ENCODE measurements at places on chromosomes 7 and 10. TPM values are rescaled to one million over a fixed set of nuclear protein-coding genes. Genes with fewer than 3 reads are reported as not detected.

DNA sequence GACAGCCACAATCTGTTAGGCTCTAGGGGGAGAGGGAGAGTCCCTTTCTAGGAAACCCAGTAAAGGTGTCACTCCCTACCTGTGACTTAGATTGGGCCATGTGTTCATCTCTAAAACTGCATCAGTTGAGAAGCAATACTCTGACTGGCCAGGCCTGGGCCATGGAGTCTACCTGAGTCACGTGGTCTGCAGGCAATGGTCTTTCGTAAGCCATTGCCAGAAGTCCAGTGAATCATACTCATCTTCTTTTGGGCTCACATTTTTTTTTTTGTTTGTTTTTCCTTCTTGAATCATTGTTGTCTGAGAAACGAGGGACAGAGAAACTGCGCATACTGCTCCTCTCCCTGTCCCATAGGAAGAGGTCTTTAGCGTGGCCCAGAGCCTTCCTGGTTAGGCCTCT is 215.6 kb downstream of the CCSER2 start:
- no peak for DNase-seq

GRCh38 chr7:3210531-3210930 is 90.5 kb upstream of the SDK1 start:
- no peak for DNase-seq

GRCh38 chr10:49610458-49611165 is 502 bp downstream of the SLC18A3 start:
- DNase-seq = no peak

GRCh38 chr10:89481662-89482061 is 53.7 kb downstream of the SLC16A12 start:
- DNase-seq = peak; percentile 98

DNA sequence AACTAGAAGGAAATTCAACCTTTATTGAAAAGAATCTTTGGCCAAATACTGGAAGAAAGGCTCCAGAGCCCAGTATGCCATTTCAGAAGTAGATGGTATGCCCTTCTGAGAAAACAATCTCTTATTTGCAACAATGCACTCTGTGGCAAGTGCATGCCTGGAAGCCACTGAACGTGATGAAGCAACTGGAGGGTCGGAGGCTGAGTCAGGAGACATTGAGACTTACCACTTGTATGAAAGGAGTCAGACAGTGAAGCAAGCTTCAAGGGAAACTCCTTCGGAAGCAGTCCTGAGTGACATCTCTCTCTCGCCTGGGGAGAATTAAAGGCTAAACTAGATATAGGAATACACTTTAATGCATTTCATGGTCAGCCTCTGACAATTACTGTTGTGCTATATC is 353.7 kb downstream of the NRG3 start:
- peak; percentile 54 for DNase-seq

DNA sequence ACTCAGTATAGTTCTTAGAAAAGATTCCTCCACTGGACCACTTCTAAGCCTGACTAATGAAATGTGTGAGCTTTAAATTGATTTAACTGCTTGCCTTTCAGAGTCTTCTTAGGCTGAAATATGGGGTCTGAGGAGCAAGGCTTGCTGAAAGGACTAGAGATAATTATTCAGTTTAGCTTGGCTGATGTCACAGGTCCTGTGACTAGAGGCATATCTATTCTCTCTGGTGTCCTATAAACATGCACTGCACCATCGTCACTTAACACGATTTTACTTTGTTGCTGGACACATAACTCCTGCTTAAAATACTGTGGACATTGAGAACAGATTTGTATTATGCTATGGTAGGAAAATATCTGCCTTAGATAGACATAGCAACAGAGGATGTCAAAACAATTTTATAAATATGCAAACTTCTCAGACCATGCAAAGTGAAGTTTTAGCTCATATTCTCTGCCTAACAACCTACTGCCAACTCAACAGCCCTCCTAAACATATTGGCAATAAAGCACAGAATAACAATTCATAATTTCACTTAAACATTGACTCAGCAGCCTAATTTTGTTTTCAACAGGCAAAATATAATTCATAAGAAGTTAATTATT is 80.2 kb downstream of the RNF133 start:
- no peak for DNase-seq

DNA sequence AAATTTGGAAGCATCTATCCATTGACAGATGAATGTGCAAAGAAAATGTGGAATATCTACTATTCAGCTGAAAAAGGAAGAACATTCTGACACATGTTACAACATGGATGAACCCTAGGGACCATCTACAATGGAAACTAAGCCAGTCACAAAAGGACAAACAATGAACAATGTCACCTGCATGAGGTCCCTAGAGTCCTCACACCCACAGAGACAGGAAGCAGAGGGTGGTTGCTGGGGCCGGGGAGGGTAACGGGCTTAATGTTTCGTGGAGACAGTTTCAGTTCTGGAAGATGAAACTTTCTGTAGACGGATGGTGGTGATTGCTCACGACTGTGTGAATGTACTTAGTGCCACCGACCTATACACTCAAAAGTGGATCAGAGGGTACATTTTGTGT is 282.9 kb downstream of the ADARB2 start:
- no peak for DNase-seq

GRCh38 chr10:106682175-106682574 is 482.3 kb downstream of the SORCS1 start:
- no peak for DNase-seq

DNA sequence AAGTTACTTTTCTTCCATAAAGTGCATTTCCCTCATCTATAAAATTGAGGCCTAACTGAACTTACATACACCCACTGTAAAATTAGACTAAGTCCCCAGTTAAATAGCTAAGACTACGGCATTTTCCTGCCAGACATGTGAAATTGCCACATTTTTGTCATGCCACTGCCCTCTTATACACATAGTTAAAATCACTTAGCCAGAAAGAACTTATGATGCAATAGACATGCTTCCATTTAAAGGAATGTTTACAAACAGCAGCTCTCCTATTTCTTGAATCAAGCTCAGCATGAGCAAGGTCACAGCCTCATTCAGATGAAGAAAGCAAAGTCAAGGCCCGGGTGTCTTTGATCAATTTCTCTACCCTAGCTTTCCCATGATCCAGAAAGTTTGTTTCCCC is 175.7 kb downstream of the LRRN3 start:
- peak; percentile 98 for DNase-seq

DNA sequence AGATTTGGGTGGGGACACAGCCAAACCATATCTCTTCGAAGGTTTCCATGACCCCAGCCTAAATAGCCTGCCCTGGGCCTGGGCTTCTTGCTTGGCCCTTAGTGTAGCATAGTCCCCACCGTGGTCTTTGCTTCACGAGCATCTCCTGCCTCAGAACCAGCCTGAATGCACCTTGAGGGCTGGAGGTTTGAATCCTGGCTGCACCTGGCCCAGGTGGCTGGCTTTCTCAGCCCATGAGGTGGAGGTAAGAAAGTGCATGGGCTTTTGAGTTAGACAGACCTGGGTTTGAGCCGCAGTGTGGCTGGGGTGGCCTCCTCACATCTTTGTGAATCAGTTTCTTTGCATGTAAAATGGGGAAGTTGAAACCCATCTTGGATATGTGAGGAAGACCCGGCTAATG is 24.2 kb upstream of the PCBD1 start:
- no peak for DNase-seq

GRCh38 chr7:137976232-137976631 is 25.7 kb downstream of the CREB3L2 start:
- DNase-seq = no peak

DNA sequence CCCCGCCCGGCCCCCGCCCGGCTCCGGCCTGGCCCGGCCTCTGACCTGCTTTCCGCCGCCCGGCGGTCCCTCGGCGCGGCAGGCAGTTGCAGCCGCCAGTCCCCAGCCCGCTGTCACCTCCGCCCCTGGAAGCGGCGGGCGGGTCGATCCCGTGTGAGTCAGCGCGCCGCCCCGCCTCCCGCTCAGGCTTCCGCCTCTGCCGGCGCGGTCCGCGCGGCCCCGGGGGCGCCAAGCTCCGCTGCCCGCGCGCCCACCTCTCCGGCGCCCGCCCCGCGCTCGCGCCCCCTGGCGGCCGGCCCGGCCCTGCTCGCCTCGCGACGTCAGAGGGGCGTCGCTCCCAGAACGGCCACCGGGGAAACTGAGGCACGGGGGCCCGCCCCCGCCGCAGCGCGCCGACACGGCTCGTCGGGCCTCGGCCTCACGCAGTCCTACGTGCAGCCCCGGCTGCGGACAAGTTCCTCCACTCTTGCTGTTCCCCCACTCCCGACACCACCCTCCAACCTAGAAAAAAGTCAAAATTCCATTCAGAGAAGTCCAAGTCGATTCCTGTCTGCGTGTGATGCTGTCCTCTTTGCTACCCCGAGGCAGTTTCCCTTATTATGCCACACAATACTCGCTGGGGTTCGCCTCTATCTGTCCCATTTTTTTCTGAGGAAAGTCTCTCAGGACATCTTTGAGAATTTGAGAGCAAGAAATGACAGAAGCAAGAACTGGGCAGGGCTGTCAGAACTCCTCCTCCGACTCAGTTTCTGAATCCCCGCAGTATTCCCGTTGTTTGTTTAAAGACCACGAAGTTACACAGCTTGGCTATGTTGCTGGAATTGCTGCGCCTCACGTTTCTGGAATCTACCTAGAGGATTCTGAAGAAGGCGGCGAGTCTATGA is at the start of gene DNMBP:
DNMBP (minus strand) TSS at position 155 of the 884 bp plus-strand sequence. CDS start 37,823 bp downstream, outside the sequence.
- DNase-seq = no peak

DNA sequence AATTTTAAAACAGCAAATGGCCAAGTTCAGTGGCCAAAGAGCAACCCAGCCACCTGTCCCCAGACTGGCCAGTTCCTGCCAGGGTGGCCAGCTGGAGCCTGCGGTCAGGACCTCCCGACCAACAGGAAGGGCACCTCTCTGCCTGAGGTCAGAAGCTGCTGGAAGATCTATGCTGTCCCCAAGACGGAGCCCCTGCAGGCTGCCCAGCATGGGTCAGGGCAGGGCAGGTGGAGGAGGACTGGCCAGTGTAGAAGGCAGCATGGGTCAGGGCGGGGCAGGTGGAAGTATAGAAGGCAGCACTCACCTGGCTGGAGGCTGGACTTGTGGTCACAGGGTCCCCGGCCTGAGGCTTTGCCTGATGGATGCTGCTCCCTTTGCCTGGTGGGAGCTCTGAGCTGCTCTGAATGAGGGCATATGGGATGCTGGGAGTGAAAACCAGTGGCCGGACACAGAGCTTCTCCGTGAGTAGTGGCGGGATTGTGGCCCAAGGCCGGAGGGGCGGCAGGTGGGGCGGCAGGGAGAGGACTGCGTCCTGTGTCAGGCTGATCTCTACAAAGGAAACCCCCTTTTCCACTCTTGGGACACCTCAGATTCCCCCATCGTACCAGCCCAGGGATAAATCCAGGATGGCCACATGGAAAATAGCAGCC is 229.2 kb downstream of the TCERG1L start:
- no peak for DNase-seq

DNA sequence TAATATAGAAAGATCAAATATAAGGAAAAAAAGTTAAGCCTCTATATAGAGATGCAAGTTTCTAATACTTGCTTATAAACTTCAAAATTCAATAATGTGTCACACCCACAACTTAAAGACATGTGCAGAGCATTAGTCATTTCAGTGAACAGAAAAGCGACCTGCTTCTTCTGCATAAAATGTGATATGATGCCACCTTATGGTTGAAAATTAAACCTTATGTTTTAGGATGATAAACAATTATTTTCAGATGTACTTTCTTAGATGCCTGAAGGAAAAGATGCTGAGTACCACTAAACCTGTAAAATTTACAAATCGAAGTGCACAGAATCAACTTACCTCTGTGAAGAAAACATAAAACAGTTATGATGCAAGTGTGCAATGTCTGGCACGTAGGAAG is 96.0 kb downstream of the MTERF1 start:
- DNase-seq = peak; percentile 67

DNA sequence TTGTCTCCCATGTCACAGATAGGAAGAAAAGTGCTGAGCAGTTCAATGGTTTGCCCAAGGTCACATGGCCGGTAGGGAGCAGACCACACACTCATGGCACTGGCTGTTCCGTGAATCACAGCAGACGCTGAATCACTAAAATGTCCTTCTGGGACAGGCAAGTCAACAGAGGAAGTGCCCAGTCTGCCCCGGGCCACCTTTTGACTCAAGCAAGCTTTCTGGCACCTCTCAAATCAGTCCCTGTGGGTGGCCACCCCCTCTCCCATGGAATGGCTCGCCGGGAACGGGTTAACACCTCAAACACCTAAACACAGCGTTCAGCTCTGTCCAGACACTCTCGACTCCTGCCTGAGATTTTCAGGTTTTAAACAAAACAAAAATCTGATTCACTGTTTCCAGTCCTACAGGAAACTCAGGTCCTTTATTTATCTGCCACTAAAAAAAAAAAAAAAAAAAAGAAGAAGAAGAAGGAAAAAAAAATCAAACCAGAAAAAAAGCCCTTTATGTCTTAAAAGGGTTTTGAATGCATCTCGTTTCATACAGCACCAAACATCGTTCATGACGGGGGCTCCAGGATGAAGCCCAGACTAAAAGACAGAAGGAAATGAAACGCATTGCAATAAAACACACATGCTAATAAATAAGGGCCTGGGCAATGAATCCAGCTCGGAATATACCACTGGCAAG is 15.5 kb downstream of the CARD11 start:
- peak; percentile 87 for DNase-seq

- DNase-seq = no peak
Observed at GRCh38 chr7:148481147-148481526, 109.4 kb upstream of the C7orf33 start.

- DNase-seq = peak; percentile 49
Observed at GRCh38 chr7:23234569-23235296, 11.8 kb upstream of the GPNMB start.

GRCh38 chr7:98594787-98595186 is 22.3 kb upstream of the NPTX2 start:
- no peak for DNase-seq

GRCh38 chr10:75400163-75400770 is 1.3 kb downstream of the ZNF503 start:
- DNase-seq = no peak

PLA2G12B gene
- 0.05 TPM for total RNA-seq

UBTD1 gene
- total RNA-seq = 27.9 TPM

SFTPA1 gene
- not detected for total RNA-seq

TET1 gene
- total RNA-seq = 3.1 TPM

CALHM3 gene
- not detected for total RNA-seq

GPER1 gene
- 1.6 TPM for total RNA-seq

TNS3 gene
- 210 TPM for total RNA-seq

AZGP1 gene
- not detected for total RNA-seq

CYP2C9 gene
- total RNA-seq = not detected

SLF2 gene
- 17.5 TPM for total RNA-seq

TRIM73 gene
- 0.35 TPM for total RNA-seq

All from renal cortical epithelial cell (primary cell).